Hematopoietic multipotent progenitor cell treated with erythropoietin and hydrocortisone succinate and interleukin-3 and kit ligand, for 4 days (in vitro differentiated cells): ENCODE measurements at places on chromosomes 13 and 19.
A peak's percentile ranks its signal among the peaks of the same experiment; 100 is the strongest.

DNA sequence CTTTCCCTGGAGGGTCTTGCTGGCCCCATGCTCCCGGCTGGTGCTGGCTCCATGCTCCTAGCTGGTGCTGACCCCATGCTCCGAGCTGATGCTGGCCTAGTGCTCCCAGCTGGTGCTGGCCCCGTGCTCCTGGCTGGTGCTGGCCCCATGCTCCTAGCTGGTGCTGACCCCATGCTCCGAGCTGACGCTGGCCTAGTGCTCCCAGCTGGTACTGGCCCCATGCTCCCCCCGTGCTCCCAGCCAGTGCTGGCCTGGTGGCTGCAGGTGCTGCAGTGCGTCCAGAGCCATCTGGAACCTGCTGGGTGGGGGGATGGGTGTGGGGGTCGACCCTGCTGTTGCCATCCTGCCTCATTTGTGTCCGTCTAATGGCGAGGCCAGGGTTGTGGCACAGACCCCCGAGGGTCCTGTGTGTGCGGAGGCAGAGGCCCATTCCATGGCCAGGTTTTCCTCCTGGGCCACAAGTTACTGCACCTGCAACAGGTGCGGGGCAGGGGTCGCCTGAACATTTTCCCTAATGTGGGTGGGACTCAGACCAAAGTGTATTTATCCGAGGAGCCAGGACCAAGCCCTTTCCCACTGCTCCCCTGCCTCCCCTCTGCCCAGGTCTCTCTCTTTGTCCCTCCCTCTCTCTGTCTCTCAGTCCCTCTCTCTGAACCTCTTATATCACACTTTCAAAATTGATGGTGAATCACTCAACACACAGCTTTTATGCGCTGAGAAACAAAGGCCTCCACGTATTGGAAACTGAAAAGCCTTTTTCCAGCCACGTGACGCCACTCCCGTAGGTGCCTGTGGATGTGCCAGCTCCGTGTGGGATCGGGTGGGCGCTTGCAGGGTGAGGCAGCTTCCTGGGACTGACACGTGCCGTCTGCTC lies 45.1 kb downstream of the MCF2L start:
- no peak for DNase-seq

- no peak for DNase-seq
Measured at GRCh38 chr13:56201834-56202233, 938.9 kb upstream of the PRR20A start.

DNA sequence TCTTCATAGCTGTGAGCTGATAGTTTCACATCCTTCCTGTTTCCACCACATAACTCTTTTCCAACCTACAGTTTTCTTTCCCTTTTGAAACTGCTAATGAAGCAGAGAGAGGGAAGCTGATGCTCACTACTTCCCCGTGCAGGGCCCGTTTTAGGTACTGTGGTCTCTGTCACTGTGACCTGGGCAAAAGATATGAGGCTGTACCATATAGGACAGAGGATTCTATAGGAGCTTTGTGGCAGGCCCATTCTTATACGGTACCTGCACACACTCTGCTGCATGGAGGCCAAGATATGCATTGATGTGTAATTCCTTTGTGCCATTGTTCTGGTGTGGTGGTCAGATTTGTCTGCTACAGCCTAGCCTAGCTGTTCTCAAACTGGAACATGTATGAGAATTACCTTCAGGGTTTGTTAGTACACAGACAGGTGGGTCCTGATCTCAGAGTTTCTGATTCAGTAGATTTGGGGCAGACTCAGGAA lies 577.3 kb downstream of the LMO7 start:
- no peak for DNase-seq

- DNase-seq: no peak
Measured at GRCh38 chr13:107681600-107681999, 533.7 kb downstream of the LIG4 start.

DNA sequence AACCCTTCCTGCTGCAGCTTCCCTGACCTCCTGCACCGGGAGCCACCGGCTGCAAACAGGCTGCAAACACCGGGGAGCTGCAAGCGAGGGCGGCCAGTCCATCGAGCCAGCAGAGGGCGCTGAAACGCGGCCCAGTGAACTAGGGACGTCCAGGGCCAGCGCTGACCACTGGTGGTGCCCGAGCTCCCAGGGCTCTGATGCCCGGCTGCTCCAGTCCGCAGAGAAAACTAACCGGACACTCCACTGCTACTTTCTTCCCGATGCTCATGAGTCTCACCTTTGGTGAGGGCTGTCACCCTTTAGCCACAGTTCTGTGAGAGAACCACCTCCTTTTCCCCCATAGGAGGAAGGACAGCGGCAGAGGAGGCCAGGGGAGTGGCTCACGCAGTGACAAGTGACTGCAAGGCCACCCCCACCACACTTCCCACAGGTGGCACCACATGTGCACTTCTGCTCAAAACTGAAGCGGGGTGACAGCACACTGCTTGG lies 82.8 kb upstream of the MTIF3 start:
- DNase-seq: peak; percentile 74
